ENCODE measurements at places on chromosomes 7 and 10.

DNA sequence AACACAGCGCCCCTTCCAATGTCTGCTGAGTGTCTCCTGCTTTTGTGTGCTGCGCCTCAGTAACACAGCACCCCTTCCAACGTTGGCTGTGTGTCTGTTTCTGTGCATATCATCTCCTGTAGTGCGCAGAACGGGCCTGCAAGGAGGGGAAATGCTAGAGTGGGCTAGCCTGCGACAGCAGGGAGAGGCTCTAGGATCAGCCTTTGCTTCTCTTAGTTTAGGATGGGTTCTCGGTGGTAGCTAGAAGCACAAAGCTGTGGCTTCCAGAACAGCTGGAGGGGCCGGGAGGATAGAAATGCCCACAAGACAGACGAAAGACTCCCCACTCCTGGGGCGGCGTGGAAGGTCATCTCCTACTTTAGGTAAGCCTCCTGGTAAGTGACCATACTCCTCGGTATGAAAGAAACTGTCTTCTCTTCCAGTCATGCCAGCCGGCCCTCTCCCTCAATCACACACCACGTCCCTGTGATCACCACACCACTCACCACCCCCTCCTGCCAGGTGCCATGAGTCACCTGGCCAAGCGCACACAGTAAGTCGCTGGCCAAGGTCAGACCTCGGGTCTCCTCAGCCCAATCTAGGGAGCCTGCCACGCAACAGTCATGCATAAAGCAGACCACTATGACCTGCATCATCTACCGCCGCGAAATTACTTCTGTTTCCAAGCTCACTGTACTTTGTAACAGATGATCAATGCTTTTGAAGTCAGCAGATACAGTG lies 4.8 kb downstream of the PITRM1 start:
- DNase-seq = no peak

DNA sequence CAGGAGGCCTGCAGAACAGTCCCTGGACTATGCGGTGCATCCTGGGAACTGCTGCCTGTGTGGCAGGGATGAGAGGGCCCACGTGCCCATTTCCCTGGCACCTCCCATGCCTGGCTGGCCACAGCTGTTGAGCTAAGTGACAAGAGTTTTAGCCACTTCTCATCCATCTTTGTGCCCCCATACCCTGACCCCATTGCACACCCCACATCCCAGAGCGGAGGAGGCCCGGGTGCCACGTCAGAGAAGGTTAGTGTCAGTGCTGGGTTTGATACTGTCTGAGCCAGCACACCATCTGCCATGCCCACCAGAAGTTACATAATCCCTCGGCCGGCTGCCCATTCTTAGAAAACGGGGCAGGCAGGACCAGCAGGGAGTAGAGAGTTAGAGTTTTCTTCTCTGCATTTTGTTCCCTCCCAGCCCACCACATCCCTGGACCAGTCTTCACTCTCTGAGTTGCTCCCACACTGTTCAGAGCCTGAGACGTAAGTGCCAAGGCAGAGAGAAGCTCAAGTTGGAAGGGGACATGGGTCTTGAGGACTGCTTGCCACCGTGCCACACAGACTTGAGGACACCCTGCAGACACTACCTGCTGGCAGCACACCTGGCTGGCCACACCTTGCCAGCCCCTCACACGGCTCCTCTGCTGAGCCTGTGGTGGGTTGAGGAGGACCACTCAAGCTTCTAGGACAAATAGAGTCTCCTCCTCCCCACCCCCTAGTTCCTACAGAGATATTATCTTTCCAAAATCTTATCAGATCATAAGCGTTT lies 13.1 kb downstream of the UNC5B start:
- no peak for DNase-seq

GRCh38 chr10:132281915-132282666 lies 25.7 kb downstream of the STK32C start:
- no peak for DNase-seq

DNA sequence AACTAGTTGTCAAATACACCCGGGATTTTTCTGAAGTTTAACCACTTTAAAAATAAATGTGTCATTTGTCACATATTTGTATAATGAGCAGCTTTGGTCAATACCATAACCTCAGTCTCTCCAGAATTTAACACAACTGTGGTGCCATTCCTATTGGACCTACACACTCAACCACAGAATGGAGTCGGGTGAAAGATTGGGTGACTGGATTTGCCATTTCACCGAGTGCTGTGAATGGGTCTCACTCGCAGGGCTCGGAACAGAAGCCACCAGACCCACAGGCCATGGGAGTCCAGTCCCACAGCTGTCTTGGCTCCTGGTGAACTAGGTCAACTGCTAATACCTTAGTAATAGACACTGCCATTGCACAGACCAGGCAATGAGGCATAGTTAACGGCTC lies 298.4 kb downstream of the CCDC3 start:
- no peak for DNase-seq

GRCh38 chr7:38492010-38492409 lies 139.2 kb downstream of the AMPH start:
- no peak for DNase-seq

GRCh38 chr7:148708026-148708885 lies 9.6 kb downstream of the CUL1 start:
- DNase-seq = no peak

DNA sequence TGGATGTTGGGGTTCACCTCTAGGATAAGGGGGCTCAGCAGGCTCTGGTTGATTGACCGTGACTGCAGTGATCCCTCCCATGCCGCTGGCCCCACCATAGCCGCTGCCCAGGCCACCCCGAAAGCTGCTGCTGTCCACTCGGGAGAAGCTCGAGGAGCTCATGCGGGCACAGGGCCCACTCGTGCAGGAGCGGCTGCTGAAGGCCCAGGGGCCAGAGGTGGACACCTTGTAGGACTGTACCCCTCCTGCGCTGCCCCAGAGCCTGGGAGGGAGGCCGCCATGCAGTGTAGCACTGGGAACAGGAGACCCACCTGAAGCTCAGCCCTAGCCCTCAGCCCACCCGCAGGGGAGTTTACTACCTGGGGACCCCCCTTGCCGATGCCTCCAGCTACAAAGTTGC lies 70.0 kb downstream of the CHRM2 start:
- no peak for DNase-seq

DNA sequence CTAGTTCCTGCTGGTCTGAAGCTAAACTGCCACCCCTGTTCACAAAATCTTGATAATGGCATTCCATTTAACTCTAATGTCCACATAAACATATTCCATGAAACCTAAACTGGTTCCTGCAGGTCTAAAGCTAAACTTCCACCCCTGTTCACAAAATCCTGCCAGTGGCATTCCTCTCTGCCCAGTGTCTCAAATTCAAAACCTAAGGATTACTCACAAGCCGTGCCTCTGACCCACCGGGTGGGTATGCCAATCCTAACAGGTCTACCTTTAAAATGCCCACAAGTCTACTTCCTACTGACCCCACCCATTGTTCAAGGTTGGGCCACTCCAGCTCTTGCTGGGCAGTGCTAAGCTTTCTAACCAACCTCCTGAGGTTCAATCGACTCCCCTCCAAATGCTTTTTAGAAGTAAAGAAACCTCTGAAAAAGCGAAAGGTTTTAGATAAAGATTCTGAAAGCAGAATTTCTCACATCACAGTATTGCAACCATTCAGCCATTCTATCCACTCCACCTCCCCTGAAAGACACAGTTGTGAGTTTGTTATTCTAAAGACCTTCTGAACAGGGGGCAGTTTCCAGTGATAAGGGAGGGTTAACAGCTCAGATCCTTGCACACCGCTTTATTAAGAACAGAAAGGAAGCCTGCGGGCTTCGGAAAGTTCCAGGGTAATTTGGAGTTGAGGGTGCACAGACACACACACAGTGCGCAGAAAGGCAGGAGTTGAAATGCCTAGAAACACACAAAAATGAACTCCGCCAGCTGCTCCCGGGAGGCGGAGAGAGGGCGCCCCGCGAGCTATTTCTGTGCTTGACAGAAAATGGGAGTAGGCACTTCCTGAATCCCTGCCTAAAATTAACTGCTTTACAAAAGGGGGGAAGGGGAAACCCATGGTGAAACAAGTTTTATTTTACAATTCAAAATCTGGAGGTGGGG lies 87.7 kb downstream of the TNS3 start:
- DNase-seq = no peak

DNA sequence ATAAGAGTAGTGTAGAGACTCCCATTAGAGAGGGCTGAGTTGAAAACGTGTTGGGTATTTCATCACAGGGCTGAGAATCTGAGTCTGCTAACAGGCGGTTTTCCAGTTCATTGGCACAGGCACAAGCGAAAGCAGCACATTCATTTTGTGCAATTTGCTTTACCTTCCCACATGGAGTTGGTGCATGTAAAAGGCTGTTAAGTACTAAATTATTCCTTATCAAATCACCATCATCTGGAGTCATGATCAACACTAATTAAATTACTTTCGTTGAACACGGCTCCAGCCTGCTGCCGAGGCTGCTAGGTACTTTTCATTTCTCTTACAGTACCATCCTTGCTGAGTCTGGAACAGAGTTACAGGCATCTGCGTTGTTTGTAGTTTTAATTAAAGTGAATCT lies 43.8 kb downstream of the ETV1 start:
- DNase-seq = no peak

GRCh38 chr7:31864646-31865045 lies 177.6 kb downstream of the PPP1R17 start:
- no peak for DNase-seq

- DNase-seq = no peak
Measured at GRCh38 chr7:27112955-27113949, 10.8 kb upstream of the HOXA2 start.

- DNase-seq = no peak
Measured at GRCh38 chr7:144629598-144629997, 206.3 kb downstream of the TPK1 start.

DNA sequence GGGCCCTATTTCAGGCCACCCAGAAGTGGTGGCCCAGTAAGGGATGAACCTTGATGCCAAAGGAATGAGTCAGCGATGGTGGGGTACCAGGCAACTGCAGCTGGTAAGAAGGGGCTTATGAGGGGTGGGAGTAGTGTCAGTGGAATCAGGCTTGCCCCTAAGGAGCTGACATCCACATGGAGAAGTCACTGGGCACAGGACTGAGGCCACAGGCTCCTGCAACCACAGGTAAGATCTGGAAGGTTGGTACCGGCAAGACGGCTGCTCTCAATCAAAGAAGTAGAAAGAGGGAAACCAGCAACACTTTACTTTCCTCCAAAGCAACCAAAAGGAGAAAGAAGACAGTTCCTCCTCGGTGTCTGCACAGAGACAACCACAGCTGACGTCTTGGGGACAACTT lies 2.5 kb downstream of the GCK start:
- no peak for DNase-seq

GRCh38 chr7:159040912-159041711 lies 103.6 kb downstream of the VIPR2 start:
- DNase-seq = no peak

GRCh38 chr7:79090543-79090942 lies 362.9 kb downstream of the MAGI2 start:
- no peak for DNase-seq

DNA sequence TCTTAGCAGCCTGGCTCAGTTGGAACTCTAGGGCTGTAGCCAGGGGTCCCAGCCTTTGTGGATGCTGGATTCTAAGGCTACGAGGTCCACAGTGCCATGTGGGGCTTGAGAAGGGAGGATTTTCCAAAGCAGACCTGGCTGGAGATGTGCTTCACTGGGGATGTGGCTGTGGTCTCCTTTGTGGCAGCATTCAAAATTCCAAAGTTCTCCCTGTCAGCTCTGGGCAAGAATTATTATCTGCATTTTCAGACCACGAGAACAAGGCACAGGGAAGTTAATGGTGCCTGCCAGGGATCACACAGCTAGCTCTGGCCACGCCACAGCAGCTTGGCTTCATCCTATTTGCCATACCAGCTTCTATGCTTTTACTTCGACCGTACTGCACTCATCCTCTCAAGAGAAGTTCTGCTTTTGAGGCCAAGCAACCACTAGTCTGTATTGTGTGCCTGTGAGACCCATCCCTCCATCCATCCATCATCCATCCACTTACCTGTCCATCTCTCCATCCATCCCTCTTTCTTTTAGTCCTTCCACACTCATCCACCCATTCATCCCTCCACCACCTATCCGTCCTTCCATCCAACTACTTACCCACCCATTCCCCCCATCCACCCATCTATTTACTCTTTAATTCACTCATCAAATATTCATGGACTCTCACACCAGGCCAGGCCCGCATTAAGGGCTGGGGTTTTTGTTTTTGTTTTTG lies 71.5 kb downstream of the ZMIZ1 start:
- DNase-seq = no peak

DNA sequence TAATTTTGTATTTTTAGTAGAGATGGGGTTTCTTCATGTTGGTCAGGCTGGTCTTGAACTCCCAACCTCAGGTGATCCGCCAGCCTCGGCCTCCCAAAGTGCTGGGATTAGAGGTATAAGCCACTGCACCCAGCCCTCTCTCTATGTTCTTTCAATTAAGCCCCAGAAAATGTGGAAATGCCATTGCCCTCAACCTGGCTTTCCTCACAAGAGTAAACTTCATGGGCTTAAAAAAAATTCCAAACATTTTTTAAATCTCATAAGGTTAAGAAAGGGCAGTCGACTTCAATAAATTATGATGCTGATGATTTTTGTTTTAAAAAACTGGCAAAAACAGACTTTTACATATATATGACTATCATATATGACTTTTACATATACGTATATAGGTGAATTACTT lies 107.6 kb downstream of the TES start:
- no peak for DNase-seq

GRCh38 chr7:79506481-79506880 lies 53.0 kb upstream of the MAGI2 start:
- no peak for DNase-seq

GRCh38 chr7:112708236-112708635 lies 82.0 kb downstream of the TMEM168 start:
- DNase-seq = no peak

DNA sequence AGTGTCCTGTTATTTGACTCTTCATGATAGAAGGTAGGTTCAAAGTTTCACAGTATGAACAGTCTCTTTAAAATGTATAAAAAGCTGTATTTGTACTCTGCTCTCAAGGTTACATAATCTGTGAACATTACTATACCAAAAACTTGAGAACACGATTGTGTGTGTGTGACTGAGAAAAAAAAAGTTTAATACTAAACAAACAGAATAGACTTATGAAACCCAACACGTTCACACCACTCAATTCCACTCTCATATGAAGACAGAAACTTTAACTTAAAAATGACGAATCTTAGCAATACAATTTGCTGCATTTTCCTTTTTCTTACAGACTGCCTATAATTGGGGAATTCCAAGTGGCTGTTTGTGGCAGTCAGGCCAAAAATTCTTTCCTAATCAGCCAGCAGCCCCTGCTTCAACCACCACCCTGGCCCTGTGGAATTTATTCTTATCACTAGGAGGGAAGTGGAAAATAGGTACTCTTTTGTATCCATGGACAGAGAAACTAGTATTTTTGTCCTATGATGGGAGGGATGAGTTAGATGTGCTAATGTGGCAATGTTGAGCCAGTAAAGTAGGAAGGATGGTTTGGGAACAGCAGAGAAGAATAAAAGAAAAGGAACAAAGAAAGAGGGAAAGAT lies 42.8 kb downstream of the MINDY3 start:
- DNase-seq = no peak

- no peak for DNase-seq
Measured at GRCh38 chr7:17005271-17005670, 123.5 kb upstream of the AGR3 start.

Data from effector CD4-positive, alpha-beta T cell (primary cell).